Activated naive CD4-positive, alpha-beta T cell treated with anti-CD3 and anti-CD28 coated beads, Interleukin-2, amount 10 ng/mL, durations not matched to agents 7 days and 5 days (primary cell): ENCODE measurements at places on chromosomes 7 and 10.

- peak; percentile 76 for DNase-seq
Observed at GRCh38 chr10:96395931-96396877, 37.4 kb upstream of the OPALIN start.

DNA sequence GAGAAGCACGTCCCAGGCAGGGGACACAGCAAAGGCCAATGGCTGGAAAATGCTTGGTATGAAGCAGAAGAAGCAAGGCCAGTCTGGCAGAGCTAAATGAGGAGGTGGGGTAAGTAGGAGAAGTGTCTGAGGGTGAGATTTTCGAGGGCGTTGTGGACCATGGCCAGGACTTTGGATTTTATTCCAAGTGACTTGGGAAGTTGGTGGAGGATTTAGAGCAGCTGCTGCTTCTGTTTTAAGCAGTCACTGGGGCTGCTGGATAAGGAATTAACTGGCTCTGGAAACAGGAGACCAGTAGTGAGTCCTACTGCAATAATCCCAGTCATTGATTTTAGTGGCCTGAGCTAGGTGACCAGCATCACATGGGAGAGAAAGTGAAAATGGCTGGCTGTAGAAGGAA lies 67.6 kb upstream of the GSDME start:
- no peak for DNase-seq

GRCh38 chr10:11424456-11425295 lies 186.8 kb downstream of the USP6NL start:
- no peak for DNase-seq

- DNase-seq = no peak
Observed at GRCh38 chr7:89091550-89091949, 296.0 kb upstream of the TEX47 start.

- no peak for DNase-seq
Observed at GRCh38 chr7:38451840-38452239, 178.4 kb upstream of the TARP start.

GRCh38 chr7:98086281-98086718 lies 20.4 kb upstream of the LMTK2 start:
- no peak for DNase-seq

DNA sequence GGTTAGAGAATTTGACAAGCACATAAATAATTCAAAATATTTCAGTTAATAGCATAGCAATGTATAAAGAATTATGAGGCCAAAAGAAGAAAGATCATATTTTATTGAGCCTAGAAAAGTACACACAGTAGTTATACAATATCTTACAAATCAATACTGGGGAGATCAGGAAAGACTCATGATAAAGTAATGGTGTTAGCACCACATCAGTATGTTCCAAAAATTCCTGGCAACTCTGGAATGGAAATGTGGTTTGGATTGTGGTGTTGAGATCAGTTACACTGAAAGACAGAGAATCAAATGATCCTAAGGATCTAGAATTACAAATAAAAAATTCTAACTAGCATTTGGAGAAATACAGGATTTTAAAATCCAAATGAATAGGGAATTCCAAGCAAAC lies 420.5 kb upstream of the CNTNAP2 start:
- no peak for DNase-seq

DNA sequence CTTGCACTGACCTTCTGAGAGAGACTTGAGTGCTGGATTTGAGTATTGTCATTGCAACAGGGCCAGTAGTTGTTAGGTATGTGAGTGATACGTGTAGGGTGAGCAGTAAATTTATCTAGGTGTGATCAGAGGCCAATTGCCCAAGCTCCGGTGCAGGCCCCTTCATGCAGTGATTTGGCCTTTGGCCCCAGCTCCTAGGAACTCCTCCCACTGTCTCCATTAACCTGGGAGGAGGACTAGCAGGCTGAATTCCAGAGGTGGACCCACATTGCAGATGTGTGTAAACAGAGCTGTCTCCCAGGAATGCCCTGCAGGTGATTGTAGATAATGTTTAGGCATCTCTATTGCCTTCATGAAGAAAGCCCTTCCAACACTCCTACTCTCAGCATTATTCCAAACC lies 19.5 kb downstream of the TCF7L2 start:
- DNase-seq = no peak

- no peak for DNase-seq
Observed at GRCh38 chr10:98144985-98145384, 10.5 kb downstream of the R3HCC1L start.

DNA sequence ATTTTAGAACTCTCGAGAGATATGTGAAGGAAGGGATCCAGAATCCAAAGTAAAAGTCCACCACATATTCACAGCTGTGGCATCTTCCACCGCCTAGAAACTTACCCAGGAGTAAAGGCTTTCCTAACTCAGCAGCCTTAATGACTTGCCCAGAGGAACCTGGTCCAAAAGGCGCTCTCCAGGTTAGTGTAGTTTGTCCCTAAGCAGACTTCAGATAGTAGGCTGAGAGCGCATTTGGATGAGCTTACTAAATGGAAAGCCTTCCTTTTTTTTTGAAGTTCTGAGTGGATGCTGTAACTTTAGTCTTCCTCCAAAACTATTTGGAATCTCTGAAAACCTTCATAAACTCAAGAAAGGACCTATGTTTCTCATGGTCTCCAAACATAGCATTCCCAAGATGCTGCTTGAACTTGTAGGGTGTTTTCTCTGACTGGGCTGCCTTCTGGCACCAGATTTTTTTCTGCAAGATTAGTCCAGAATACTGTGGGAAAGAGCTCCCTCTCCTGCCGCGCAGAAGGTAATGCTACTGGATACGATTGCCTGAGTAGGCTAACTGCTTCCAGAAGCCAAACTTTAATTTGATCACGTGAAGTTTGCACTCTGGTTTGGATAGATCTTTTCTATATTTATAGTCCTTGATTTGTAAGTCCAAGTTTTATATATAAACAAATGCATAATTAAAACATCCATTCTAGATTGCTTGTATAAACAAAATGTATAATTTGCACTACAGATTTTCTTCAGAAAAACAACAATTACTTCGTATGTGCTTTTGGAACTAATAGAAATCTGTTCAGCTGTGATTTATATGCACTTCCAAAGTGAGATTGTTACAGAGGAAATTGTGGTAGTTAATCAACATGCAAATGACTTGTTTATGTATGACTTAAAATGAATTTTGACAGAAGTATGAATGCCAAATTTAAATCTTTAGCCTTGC lies 19.6 kb upstream of the GPR37 start:
- no peak for DNase-seq

GRCh38 chr7:2520131-2520760 lies 672 bp downstream of the LFNG start:
- DNase-seq = peak; percentile 55

- DNase-seq = no peak
Observed at GRCh38 chr10:35937546-35937945, 295.4 kb upstream of the FZD8 start.

GRCh38 chr10:93639791-93640190 lies 27.5 kb downstream of the PDE6C start:
- DNase-seq = no peak

DNA sequence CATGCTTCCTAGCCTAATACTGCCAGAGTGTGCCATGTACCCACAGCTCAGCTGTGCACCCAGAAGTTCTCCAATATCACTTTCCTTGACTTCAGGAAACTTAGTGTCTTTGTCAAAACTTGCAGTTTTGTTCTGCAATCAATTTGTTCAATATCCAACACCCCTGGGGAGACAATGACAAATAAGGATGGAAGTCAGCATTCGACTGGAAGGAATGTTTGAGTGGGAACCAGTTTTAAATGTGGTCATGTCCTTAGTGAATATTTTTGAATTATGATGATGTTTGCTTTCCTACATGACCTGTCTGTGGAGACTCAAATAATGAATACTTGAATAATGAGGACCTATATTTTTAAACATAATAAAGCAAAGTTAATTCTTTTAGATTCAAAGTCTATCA lies 112.0 kb downstream of the ANK3 start:
- no peak for DNase-seq

- no peak for DNase-seq
Observed at GRCh38 chr7:44990109-44991023, 9.6 kb upstream of the CCM2 start.

DNA sequence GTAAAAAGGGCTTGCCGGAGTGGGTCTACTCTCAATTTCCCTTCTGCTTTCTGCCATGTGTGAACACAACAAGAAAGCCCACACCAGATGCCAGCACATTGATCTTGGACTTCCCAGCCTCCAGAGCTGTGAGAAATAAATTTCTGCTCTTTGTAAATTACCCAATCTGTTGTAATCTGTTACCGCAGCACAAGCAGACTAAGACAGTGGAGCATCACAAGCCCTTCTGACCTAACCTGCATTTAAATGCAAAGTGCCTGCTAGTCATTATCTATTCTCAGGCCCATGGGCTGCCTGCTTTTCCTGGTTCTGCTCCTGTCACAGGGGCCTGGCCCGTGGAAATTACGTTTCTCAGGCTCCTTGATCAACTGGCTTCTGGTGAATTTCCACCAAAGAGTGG lies 199.3 kb upstream of the AUTS2 start:
- DNase-seq = no peak

- no peak for DNase-seq
Observed at GRCh38 chr10:86108696-86109095, 257.9 kb downstream of the GRID1 start.

- no peak for DNase-seq
Observed at GRCh38 chr10:75596930-75597620, 165.7 kb downstream of the LRMDA start.

GRCh38 chr7:132430861-132431822 lies 145.1 kb downstream of the PLXNA4 start:
- DNase-seq = peak; percentile 85

DNA sequence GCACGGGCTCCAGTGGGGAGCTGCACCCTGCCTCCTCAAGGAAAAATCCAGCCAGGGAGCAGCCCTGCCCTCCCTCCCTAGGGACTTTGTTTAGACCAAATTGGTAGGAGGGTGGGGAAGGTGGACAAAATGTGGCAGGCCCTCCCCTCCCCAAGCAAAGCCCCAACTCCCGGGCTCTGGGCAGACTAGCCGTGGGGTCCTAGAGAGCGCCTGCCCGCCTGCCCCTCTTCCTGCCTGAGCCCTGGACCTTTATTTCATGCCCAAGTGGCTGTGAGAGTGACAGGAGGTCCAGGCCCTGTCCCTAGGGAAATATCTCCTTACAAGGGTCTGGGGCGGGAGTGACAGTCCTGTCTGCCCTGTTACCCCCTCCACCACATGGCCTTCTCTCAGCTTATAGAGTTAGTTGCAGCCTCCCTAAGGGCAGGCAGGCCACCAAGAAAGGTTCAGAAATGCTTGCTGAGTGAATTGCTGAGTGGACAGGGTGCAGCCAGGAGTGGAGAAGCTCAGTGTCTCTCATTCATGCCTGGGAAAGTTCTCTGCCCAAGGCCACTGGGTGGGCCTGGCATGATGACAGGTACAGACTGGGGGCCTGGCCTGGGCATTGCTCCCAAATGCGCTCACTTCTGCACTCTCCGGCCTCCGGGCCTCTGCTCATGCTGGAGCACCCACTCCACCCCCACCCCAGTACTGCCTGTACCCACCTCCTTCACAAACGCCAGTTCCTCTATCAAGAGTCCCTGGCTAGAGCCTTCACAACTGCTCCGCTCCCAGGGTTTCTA lies 25.2 kb downstream of the DNAJB12 start:
- no peak for DNase-seq

DNA sequence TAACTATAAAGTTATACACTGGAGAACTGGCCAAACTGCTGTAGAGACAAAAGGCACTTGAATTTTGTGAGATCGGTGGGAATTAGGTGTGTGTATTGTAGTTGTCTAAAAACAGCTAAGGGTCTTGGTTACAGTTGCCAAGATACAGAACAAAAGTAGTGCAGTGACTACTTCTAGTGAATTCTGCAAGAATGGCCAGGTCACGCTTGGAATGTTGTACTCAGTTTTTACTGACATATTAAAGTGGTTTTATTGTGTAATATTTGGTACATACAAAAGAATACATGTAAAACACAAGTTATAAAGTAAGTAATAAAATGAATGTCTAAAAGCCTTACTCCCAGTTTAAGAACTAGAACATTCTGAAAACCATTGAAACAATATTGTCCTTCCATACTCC lies 42.4 kb downstream of the PRPF18 start:
- DNase-seq = no peak

DNA sequence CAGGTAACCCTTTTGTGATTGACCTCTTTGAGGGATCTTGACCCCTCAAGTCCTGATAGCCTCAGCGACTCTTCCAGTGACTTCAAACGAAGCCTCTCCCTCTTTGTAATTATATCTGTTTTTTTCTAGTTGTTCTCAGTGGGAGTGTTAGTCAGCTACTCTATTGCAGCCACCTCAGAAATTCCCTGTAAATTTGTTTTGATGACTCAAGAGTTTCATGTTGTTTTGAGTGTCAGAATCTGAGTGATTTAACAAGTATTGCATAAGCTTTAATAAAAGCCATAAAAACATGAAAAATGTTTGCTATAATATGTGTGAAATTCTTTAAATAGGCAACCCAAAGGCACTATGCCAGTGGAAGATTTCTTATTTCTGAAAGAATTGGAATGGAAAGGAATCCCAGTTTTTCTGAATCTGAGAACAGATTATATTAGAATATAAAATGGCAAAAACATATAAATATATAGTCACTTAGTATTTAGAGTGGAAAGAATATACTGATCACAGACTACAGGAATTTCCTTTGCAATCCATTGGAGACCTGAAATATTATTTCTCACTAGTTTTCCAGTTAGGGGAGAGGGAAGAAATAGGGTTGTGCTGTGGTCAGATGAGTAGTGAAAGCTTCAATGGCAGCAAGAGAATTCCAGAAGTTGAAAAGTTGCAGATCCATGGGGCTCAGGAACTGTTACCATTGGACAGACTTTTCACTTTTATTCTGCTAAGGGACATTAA lies 94.4 kb upstream of the SEMA3C start:
- DNase-seq = no peak

GRCh38 chr10:30645340-30645827 lies 15.8 kb upstream of the LYZL2 start:
- peak; percentile 31 for DNase-seq

GRCh38 chr7:154347700-154348266 lies 295.6 kb downstream of the DPP6 start:
- no peak for DNase-seq

GRCh38 chr7:158123753-158124152 lies 463.9 kb downstream of the PTPRN2 start:
- DNase-seq = no peak

GRCh38 chr10:68074031-68074774 lies 880 bp downstream of the HERC4 start:
- DNase-seq = no peak

GRCh38 chr10:80405626-80406025 lies 2.7 kb upstream of the PRXL2A start:
- no peak for DNase-seq

DNA sequence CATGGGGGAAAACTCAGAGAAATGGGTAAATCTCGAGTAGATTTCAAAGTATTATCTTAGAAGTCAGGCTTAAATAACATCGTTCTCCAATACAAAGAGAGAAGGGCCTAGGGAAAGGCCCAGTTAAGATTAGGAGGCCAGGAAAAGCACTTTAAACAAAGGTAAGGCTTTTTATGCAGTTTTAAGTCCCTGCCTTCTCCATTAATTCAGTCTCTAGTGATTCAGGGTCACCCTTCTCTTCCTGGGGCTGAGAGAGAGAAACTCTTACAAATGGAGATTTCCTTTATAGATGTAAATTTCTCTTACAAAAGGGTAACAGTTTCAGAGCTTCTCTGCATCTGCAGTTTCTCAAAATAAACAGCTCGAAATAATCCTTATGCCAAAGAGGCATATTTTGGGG lies 179.3 kb downstream of the HECW1 start:
- no peak for DNase-seq
